Stimulated activated CD4-positive, alpha-beta T cell treated with anti-CD3 and anti-CD28 coated beads, Interleukin-1b, Interleukin-23, amount 100 ng/mL, for 1 hour (primary cell): ENCODE measurements at places on chromosomes 3 and 15.

DNA sequence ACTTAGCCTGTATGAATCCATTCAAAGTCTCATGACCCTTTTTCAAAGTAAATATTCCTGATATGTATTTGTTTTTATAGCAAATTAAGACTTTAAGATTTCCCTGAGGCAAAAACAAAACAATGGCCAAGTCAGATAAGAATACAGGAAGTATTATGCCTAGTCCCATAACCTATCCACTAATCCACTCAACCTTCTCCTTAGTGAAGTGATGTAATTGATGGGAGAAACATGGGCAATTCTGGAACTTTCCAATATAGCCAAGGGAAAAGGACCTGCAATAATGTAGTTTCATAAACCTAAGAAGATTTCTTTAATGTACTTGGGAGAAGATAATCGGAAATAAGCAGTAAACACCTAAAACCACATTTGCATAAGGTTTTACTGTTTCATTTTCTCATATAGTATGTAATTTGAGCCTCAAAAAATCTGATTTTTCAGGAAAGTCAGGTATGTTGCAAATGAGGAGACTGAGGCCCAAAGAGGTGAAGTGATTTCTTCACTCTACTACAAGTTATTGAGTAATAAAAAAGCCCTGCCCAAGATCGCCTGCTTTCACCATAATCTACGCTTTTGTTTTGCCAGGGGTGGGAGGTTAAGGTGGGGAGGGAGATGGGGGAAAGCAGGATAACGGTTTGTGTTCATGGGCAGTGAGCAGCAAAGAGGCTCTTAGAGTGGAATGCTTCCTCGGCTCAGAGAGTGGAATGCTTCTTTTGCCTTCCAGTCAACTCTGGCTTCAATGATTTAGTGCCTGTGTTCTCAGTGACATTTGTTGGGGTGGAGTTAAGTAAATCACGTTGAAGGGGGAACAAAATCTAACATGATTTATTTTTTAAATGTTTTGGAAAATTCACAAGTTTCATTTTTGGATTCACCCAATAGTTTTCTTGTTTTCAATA lies 95.0 kb upstream of the FNDC3B start:
- no peak for DNase-seq

DNA sequence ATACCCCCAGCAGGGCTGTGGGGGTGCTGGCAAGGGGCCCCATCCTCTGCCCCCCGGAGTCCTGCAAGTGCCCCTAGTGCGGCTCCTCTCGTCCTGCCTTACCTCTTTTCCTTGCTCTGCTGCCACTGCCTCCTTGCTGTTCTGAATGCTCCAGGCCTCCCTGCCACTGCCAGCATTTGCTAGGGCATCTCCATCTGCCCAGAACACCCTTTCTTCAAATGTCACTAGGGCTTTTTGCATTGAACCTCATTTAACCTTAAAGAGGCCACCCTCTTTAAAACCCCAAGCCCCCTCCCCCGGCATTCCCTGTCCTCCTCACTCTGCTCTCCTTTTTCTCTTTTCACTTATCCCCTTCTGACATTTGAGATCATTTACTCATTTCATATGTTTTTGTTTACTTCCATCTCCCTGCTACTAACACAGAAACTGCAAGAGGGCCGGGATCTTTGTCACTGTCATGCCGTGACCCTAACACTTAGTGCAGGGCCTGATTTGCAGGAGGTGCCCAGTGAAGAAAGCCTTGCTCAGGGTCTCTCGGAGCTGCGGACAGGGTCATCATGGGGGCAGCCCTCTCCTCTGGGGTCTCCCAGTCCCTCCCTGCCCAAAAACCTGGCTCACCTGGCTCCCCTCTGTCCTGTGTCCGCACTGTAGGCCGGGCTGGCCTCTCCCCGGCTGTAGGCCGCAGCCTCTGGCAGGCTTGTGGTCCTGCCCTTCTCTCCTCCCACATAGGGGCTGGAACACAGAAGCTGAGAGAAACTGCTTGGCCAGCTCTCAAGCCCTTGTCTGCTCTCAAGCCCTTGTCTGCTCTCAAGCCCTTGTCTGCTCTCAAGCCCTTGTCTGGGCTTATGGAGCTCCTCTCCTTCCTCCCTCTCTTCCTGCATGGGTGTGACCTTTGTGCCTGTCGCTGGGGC lies at the start of gene ACOX2:
ACOX2 (minus strand) TSS at position 690 of the 911 bp plus-strand sequence. CDS start 2,084 bp downstream, outside the sequence.
- DNase-seq, result no peak

DNA sequence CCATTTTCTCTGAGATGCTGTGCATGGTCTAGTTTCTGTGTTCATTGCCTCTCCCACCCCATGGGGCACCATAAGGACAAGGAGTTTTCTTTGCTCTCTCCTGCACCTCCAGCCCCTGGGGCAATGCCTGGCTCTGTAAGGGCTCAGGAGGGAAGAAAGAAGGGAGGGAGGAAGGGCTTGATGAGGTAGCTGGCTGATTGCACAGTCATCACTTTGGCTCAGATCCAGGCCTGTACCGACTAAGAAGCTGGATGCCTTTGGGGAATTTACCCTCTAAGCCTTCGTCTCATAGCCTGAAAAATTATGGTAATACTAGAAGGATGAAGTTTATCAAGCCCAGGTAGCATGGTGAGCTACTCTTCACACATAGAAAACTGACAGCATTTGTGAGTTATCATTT lies 382.9 kb downstream of the GABRG3 start:
- DNase-seq, result no peak

- no peak for DNase-seq
Observed at GRCh38 chr3:183208260-183208659, 44.8 kb upstream of the B3GNT5 start.
